Astrocyte (in vitro differentiated cells and primary cell): ENCODE measurements at places on chromosomes 7 and 10.

DNA sequence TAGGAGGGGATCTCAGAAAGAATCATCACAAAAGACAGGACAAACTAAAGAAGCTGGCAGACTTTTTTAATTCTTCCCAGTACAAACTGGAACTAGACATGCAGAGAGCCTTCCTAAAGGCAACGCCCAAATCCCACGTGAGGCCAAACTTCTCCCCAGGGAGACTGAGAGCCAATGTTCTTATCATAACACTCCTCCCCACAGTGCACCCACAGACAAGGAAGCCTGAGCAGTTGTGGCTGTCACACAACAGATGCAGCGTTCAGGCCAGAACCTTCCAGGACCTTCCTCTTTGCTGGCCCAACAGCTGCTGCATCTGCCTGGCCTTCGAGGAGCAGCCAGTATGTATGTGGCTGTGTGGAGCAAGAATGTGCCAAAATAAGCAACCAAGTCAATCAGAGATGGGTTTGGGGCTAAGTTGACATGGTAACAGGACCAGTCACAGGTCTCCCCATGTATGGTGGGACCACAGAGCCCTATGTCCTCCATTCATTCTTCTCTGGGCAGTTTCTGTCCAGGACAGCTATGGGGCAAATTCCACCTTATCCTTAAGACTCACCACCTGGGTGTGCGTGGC, 34.9 kb downstream of the SRPK2 start:
- peak; percentile 20 for DNase-seq

GRCh38 chr10:118922226-118922625, 107.3 kb upstream of the NANOS1 start:
- peak; percentile 3 for DNase-seq

GRCh38 chr7:136326045-136326609, 349.0 kb upstream of the MTPN start:
- DNase-seq, result no peak

DNA sequence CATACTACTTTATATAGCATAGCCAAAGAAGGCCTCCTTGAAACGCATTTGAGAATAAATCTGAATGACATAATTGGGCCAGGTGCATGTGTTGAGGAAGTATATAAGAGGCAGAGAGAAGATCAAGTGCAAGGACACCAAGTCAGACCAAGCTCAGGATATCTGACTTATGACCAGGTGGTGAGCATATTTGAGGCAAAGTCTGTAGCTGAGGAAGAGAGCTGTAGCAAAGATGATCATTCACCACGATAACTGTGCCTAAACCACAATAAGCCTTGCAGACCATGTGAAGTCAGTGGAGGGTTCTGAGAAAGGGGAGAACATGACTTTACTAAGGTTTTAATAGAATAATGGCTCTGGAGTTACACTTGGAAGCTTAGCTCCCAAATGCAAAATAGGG, 292.3 kb downstream of the SORCS1 start:
- no peak for DNase-seq

GRCh38 chr10:101310529-101311184, 43.3 kb upstream of the BTRC start:
- no peak for DNase-seq

- no peak for DNase-seq
Observed at GRCh38 chr10:43024524-43024923, 52.3 kb upstream of the RET start.

GRCh38 chr7:55641811-55642210, 69.5 kb upstream of the VOPP1 start:
- no peak for DNase-seq

- DNase-seq, result no peak
Observed at GRCh38 chr10:132643709-132644526, 106.3 kb downstream of the INPP5A start.

DNA sequence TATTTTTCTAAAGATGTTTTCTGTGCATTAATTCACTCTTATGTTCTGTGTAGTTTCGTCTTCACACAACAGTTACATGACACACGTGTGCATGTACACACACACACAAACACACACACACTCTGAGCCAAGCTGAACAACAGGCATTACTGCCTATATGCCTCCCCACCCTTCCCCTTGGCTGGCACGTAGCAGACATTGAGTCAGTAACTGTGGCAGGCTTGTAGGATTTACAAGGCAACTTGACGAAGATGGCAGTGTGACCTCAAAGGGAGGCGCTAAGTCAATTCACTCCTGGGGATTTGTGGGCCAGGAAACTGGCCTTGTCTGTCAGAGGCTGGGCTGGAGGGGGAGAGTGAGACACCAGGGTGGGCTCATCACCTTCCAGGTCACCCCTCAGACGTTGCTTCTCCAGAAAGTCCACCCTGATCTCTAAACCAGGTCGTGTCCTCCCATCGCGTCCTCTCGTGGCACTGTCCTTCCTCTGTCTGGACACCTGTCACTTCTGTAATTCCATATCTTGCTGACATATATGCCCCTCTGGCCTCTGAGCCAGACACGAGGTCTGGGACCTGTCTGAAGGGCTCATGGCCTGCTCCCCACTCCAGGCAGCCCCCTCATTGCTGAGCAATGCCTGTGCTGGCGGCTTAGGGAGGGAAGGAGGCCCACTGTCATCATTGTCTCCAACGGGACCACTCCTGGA, 41.1 kb upstream of the INPP5A start:
- DNase-seq, result no peak

DNA sequence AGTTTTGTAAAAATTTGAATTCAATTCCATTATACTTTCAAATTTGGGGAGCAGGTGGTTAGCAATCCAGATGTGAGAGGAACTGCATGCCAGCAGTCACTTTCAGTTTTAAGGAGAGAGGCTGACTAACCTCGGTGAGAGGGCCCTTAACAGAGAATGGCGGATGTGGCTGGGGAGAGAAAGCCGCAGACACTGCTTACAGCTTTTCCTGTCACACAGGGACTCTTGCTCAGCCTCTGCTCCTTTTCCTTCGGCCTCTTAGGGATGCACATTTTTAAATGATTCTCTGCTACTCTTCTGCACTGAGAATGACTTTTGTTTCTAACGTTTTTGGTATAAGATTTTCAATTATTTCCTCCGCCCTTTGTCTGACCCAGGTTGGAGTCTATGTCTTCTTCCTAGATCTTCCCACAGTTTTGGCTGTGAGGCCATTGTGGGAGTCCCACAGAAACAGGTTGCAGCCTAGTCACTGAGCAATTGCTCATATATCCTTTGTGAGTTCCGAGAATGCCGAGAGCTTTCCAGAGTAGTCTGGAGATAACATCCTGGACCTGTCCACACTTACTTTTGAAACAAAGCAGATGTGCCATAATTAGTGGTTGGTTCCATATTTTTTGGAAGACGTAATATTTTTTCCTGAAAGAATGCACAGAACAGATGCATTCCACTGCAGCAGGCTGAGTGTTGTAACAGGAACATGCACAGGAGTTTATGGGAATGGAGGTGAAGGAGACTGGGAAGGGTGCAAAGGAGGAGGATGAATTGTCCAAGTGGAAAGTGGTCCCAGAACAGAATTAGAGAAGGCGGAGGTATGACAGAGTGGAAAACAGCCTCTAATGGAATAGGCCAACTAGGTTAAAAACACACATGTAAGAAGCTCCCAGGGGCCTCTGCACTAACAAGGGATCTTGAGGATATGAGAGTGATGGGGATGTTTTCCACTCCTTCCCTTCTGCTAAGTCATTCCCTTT, 168.0 kb upstream of the ZNF32 start:
- DNase-seq, result peak; percentile 92

DNA sequence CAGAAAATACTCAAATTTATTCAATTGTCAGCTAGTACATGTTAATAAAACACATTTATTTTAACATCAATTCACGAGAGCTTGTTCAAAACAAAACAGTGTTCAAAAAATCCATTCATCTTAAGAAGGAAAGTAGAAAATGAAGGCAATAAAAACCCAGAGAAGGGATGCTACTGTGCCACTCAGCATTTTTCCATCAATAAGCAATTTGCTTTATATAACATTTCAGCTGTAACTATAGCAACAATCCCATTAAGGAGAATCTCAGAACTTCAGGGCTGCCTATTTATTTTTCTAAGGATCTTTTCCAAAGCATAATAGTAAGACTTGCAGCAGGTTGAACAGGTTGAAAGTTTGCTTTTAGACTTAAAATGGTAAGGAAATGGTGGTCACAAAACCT, 190.5 kb downstream of the PCLO start:
- no peak for DNase-seq

GRCh38 chr7:130352194-130353074, 7.8 kb downstream of the CPA5 start:
- peak; percentile 61 for DNase-seq

DNA sequence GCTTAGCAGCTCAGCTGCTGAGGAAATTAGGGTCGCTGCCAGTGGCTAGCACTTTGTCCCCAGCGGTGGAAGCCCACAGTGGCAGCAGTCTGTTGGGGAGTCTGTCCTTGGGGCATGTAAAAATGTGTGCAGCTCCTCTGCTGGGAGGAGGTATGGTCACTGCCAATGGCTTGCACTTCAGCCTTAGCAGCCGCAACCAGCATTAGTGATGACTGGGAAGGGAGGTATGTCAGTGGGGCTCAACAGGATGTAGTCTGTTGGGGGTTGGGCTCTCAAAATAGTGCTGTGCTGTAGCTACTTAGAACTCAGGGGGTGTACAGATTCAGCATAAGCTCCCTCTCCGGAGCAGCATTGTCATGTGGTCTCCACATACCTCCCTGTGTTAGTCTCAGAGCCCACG, 189.9 kb downstream of the ZEB1 start:
- peak; percentile 63 for DNase-seq

- DNase-seq, result no peak
Observed at GRCh38 chr10:48926255-48926654, 13.4 kb downstream of the LRRC18 start.

DNA sequence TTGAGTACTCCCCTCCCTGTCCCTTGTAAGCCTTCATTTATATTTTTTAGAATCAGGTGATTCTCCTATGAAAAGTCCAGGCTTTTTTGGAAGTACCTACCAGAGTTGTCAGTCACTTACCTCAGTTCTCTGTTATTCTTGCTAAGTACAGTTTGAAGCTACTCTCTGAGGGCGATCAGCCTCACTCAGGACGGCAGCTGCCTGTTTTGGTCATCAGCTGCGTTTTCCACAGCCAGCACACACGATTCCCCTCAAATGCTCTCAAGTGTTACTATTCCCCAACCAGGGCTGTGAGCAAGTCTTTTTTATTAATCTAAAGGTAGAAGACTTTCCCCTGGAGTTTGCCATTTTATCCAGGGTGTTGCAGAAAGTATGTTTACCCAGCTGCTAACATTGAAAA, 328.6 kb downstream of the SUGCT start:
- no peak for DNase-seq

DNA sequence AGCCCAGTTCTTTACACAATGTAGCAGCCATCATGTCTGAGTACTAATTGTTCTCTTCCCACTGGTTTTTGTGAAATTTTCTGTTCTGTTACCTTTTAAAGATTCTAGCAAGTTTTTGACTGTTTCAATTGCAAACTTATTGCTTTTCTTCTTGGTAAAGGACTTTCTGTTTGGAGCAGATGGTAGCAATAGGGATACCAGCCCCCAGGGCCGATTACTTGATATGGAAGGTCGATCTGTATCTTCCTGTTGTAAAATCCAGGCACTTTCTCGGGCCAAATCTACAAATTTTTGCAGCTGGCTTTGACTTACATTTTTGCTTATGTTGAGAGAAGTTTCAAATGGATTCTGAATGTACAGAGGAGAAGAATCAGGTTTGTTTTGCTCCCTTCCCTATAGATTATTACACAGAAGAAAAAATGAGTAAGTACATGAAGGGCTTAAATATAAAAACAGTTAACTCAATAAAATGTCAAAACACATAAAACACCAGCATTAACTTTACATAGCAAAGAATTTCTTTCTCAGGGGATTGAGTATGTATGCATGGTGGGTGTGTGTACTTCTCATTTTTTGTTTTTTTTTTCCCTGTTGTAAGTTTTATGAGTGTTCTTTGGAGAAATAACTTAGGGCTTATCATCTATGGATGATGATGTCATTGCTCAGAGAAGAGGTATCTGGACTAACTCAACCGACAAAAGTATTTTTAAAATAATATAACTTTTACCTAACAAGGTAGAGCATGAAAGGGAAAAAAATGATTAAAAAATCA, 35.3 kb downstream of the MTPAP start:
- no peak for DNase-seq

- DNase-seq, result no peak
Observed at GRCh38 chr10:124484661-124485060, 23.0 kb downstream of the LHPP start.

DNA sequence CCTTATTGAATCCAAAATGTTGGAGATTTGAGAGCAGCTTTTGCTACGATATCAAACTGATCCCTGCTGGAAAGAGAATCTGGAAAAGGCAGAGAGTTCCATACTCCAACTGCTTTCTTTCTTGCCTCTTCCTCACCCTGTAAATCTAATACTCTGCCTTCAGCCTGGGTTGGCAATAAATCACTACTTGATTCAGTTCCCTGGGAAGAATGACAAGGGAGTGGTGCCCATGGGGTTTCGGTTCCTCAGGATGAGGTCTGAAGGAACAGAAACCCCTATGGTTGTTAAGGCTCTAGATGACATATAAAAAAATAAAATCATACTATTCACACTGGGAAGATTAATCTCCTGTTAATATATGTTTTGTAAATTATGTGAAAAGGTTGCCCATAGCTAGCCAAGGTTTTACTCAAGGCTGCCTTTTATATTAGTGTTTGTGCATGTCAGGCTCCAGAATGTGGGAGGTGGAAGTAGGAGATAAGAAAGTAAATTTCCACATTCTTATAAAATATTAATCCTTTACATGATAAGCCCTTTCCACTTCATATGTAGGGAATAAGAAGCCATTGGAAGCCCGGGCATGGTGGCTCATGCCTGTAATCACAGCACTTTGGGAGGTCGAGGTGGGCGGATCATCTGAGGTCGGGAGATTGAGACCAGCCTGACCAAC, 106.2 kb upstream of the CACNA2D1 start:
- DNase-seq, result no peak

DNA sequence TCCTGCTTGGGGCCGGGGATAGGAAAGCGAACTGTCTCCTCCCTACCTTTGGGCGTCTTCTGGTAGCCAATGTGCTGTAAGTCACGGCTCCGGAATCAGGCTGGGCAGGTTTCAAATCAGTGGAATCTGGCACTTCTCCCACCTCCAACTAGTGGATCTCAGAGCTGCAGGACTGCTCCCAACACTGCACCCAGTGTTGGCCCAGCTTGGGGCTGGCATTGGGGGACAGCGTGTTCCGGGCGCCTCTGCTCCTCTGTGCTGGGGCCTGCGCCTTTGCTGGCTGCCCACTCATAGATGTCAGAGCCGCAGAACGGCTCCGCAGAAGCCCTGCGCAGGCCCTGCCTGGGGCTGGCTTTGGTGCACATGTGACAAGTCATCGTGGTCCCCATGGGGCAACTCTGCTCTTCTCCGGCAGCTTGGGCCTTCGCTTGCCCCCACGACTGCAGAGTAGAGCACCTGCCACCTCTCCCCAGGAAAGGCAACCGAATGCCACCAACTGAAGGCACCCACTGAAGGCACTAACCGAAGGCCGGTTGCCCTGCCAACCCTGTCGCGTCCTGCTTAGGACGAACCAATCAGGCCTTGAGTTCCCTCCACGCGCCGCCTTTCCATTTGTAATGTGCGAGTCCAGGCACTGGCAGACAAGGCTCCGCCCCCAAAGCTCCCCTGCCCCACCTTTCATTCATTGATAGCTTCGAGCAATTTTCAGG, 85.5 kb upstream of the ABI1 start:
- no peak for DNase-seq
